ENCODE measurements at places on chromosomes 1 and 21.

DNA sequence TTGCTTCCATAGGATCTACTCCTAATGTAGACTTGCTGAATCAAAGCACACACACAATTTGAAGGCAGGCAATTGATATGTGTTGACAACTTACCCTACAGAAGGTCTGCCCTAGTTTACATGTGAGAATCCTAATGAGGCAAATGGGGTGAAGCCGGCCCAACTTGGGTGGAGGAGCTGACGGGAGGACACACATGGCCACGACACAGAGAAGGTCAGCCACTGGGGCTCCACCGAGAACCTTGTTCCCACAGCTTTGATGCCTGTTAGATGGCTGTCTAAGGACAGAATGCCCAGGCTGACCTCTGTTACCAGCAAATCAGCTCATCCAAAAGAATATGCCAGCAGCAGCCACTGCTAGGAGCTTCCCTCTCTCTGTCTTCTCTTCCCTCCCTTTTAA is 1.5 kb upstream of the PLA2G2D start:
- no peak for DNase-seq

GRCh38 chr21:29121759-29122158 is 8.7 kb upstream of the MAP3K7CL start:
- DNase-seq = no peak

DNA sequence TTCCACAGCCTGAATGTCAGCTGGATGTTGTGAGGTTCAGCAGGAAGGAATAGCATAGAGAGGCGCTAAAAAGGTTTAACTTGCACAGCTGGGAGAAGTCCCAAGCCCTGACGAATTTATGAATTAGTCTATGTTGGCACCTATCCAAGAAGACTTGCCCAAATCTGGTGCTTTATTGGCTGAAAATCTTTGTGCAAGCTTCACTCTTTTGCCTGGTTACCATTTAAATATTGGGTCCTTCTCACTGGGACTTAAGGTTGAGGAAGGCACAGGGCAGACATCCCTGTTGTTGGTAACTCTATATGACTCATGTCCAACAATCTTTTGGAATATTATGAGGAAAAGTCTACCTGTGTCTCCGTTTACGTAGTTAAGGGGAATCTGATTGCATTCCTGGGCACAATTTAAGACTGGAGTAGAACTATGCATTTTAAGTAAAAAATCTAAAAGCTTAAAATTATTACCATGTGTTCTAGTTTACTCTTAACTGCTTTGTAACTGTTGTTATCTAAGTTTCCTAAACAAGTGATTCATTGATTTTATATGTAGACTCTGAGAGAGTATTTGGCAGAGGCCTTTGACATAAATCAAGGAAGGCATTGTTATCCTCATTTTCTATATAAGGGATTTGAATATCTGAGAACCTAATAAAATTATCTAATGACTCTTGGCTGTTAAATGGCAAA is 181.7 kb upstream of the DPYD start:
- DNase-seq = no peak

DNA sequence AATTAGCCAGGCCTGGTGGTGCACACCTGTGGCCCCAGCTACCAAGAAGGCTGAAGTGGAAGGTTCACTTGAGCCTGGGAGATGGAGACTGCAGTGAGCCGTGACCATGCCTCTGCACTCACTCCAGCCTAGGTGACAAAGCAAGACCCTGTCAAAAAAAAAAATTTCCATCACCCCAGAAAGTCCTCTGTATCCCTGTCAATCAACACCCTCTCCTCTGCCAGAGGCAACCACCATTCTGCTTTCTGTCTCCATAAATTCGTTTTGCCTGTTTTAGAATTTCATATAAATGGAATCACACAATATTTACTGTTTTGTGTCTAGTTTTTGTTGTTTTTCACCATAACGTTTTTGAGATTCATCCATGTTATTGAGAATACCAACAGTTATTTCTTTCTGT is 141.6 kb upstream of the SLC45A1 start:
- DNase-seq = no peak

DNA sequence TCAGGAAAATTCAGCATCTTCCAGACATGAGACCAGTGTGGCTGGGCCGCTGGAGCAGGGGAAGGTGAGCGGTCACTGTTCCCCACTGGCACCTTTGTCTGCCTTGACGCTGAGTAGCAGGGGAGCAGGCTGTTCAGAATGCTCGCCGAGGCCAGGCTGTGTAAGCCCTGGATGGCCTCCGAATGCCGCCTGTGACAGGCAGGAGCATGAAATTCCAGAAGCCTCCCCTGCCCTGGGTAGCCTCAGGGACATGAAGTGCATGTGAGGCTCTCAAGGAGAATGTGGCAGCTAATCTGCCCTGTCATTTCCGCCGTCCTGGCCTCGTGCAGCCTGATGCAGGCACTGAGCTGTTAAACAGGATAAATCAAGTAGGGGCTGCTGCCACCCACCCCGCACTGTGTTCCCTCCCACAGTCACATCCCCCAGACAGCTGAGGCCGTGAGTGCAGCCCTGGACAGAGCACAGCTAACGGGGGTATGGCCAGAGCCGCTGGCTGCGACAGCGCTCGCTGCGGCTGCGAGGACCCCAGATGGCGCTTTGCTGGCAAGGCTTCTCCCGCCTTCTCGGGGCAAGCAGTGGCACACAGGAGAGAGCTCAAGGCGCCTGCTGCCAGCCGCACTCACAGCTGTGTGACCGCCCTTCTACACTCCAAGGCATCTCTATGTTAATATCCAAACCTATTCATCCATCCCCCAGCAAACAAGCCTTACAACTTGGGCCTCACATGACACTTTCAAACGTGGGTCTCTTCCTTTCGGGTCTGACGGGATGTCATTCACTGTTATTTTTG is 105.0 kb upstream of the COL6A1 start:
- DNase-seq = no peak

- DNase-seq = no peak
Observed at GRCh38 chr1:233916706-233917105, 12.2 kb downstream of the SLC35F3 start.

DNA sequence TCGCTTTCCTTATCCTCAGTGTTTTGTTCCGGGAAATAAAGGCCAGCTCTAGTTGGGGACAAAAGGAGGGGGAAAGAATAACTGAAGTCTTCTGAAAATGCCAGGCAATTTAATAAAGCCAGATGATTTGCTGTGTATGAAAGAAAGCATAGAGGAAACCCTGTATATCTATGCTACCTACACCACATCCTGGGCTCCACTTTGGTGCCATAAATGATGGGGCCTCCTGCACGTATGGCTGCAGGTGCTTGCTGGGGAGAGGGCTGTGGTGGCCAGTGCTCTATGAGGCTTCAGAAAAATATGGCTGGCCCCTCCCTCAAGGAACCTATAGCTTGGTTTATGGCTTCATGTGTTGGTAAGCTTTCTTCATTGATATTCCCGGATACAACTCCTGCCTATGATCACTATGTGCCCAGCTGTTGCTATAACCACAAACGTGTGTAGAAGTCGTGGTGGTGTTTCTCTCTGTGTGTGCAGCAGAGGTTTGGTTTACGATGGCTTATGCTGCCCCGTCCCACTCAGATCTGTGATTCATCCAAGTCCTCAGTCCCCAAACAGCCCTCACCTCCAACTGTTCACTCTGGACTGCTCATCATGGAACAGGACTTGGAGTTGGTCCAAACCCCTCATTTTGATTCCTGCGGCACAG is 59.5 kb downstream of the BACE2 start:
- DNase-seq = no peak

DNA sequence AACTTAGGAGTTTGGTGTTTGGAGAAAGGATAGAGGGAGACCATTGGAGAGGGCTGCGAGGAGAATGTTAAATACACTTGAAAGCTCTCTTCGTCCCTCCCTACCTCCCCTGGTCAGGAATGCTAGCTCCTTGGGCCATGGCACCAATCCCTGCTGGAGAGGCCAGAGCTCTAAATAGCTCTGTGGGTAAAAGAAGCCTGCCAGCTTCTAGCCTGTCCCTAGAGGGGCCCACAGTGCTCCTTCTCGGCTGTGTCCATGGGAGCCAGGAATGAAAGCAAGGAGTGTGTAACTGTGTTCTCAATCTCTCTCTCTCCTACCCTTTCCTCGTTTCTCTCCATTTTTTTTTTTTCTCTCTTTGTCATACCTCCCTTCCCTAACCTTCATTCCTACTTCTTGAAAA is at the start of gene CCDC190:
CCDC190 (minus strand) TSS at position 75 of the 400 bp plus-strand sequence. CDS start 1,529 bp downstream, outside the sequence.
- DNase-seq = no peak

GRCh38 chr1:26700711-26701110 is 4.9 kb downstream of the ARID1A start:
- no peak for DNase-seq
